ENCODE measurements at places on chromosomes 12 and 14.

GRCh38 chr12:27193106-27193505, 51.0 kb upstream of the STK38L start:
- no peak for DNase-seq

- no peak for DNase-seq
Measured at GRCh38 chr12:19382111-19382526, 57.2 kb upstream of the AEBP2 start.

DNA sequence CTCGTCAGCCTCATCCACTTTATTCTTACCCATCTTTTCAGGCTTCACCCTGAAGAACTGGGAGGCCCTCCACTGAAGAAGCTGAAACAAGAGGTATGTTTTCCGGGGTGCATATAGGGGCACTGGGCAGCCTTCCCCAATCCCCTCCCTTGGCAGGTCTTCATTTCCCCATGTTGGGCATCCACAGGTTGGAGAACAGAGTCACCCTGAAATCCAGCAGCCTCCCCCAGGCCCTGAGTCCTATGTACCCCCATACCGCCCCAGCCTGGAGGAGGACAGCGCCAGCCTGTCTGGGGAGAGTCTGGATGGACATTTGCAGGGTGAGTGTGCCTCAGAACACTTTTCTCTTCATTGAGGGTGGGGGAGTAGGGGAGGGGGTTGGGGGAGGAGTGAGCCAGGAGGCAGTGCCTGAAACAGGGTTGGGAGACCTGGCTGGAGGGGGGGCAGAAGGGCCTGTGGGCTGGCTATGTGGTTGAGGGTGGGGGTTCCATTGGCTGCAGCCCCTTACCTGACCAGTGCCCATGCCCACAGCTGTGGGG, 4.0 kb downstream of the NAB2 start:
- DNase-seq, result no peak

DNA sequence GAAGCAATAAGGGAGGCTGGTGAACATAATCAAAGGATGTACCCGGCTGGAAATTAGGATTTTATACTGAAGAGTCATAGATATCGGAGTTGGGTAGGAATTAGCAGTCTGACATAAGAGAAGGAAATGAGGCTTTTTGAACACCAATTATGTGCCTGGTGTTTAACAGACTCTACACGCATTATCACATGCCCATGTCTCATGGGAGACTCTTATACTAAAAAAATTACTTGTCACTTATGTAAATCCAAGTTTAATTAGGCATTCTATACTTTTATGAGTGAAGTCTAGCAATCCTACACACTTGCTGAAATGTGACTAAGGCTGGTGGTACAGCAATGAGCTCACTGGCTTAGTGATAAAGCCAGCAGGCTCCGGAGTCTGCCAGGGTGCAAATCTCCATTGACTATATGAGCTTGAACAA, 93.5 kb downstream of the NUAK1 start:
- no peak for DNase-seq

DNA sequence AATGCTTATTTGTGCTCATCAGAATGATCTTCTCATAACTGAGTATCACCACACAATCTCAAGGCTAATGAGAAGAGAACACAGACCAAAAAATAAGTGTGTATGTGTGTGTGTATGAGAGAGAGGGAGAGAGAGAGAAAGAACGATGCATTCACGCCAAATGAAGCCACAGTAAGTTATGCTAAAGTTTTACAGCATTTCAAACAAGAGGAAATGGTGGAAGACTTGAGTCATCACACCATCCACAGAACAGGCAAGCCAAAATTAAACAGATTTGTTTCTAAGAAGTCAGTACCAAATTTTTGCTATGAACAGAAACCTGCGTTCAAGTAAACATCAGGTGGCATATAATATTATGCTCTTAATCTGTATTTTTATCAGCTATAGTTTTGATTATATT, 141.2 kb downstream of the MED13L start:
- no peak for DNase-seq

GRCh38 chr12:107025671-107026070, 38.7 kb upstream of the MTERF2 start:
- no peak for DNase-seq

GRCh38 chr14:77573964-77574363, 42.5 kb downstream of the SPTLC2 start:
- no peak for DNase-seq

DNA sequence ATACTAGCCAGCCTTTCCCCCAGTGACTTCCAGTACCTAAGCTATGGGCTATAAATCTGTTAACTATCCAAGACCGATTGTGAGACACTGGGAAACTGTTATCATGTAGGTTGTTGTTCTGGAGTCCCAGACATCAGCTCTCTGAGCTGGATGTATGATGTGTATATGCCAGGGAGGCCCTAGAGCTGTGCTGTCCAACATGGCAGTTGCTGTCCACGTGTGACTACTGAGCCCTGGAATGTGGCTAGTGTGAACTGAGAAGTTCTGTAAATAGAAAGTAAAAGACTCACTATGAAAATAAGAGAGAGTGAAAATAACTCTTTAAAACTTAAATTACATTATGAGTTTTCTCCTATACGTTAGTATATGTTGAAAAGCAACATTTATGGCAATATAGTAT, 755.8 kb upstream of the FBXO33 start:
- no peak for DNase-seq

DNA sequence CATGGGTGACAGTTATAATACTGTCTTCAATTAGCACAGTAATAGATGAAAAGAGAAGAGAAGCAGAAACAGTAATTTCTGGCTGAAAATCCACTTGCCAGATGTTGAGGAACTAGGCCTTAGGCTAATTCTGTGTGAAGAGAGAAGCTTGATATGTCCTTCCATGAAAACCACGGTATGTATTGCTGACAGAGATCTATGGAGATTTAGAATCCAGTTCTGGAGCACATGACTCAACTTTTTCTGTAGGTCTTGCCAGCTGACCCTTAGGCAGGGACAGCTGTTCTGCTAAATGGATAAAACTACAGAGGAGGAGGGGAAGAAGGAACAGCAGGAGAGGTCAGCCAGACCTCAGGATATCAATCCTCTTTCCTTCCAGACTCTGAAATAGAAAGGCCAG, 211.5 kb downstream of the PRKD1 start:
- DNase-seq, result no peak

DNA sequence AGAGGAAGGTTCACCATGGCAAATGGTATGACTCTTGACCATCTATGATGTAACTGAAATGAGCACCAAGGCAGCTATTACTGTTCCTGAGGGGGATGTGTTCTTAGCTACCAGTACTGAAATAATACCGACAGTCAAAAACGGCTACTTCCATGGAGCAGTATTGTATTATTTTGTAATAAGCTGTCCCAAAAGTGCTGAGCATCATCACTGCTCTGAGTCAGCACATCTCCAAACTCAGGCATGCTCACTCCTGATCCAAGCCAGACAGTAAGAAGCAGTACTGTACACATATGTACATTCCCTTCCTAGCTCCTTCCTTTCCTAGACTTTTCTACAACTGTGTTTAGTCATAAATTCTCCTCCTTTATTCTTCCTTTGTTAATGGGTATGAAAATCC, 8.6 kb downstream of the VTI1B start:
- no peak for DNase-seq

GRCh38 chr12:57276935-57277563, 26.1 kb upstream of the STAC3 start:
- no peak for DNase-seq

- no peak for DNase-seq
Measured at GRCh38 chr12:69423037-69423905, 46.9 kb upstream of the FRS2 start.

GRCh38 chr14:41663473-41663850, 56.8 kb downstream of the LRFN5 start:
- no peak for DNase-seq

GRCh38 chr12:16163146-16163545, 114.3 kb downstream of the SLC15A5 start:
- no peak for DNase-seq

GRCh38 chr14:83470959-83471695, 1937.5 kb upstream of the SEL1L start:
- no peak for DNase-seq

DNA sequence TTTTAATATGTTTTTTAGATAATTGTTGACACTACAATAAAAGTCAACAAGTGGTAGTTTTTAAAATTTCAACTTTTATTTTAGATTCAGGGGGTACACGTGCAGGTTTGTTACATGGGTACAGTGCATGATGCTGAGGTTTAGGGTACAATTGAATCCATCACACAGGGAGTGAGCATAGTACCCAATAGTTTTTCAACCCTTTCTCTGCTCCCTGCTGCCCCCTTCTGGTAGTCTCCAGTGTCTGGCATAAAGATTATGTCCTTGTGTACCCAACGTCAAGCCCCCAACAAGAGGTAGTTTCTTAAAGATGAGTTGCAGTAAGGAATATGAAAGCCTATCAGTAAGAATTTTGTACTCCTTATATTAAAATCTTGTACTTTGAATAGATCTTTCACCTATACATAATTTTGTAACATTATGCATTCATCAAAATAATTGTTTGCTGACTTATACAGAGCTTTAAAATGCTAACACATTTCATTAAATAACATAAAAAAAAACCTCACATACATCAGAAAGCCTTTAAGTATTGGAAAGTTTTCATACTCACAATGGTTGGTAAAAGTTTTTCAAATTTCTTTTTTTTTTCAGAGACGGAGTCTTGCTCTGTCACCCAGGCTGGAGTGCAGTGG, 5.4 kb upstream of the RALGAPA1 start:
- DNase-seq, result no peak

- no peak for DNase-seq
Measured at GRCh38 chr12:14769466-14769968, 33.8 kb downstream of the WBP11 start.

- DNase-seq, result no peak
Measured at GRCh38 chr12:10705655-10706054, 17.5 kb downstream of the YBX3 start.

GRCh38 chr12:58009405-58010195, 68.2 kb downstream of the ATP23 start:
- DNase-seq, result no peak

DNA sequence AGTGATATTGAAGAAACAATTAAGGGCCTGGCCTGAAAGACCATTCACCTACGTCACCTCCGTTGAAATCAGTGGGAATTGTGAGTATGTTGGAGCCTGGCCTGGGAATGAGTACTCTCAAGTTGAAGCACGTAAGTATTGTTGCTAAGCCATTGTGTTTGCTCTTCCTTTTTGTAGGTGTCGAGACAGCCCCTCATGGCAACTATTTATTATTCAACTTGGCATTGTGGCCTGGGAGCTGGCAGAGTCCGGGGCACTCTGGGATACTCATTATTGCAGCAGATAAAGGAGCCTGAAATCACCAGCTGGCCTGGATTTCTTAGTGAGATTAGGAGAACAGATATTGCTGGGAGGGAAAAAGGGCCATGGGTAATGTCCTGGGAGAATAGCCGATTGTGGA, 147.4 kb downstream of the C12orf75 start:
- DNase-seq, result no peak

DNA sequence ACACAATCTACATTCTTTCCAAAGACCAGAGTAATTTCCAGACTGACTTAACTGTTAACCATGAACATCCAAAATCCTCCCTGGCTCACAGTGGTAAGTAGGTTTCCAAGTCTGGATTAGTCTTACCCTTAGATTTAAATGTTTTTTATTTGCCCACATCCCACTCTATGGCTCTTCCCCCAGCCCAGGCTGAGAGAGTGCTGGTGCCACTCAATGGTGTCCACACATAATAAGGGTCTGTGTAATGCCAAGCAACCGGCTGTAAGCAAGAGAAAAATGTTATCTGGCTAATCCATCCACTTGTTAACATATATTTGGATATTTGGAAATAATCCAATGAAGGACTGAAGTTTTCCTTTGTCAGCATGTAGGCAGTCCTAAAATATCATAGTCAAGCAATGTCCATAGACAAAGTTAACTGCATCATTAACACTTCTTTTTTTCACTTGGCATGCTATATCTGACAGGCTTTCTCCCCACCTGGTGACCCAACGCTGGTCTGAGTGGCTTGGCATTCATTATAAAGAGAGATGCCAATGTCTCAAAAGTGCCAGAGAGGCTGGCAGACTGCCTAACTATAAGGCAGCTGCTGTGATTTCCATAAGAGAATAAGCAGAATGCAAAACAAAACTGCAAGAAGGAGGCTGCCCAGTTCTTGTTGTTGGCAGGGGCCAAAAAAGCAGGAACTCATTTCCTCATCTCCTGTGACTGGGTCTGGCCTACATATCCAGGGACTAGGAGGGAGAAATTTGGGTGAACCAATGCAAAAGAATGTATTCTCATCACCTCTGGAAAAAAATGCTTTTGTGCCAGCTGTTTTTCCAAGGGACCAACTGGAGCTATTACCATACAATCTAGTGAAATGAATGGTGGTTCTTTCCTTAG, 13.9 kb upstream of the HOXC13 start:
- no peak for DNase-seq

- DNase-seq, result no peak
Measured at GRCh38 chr14:65487783-65488494, 75.4 kb downstream of the FUT8 start.

GRCh38 chr14:67663633-67664032, 10.8 kb downstream of the VTI1B start:
- no peak for DNase-seq

- no peak for DNase-seq
Measured at GRCh38 chr12:108772891-108773797, 41.8 kb upstream of the CORO1C start.

GRCh38 chr12:132384916-132385774, 55.8 kb upstream of the GALNT9 start:
- DNase-seq, result no peak

GRCh38 chr14:74649673-74650072, 37.6 kb upstream of the LTBP2 start:
- no peak for DNase-seq

GRCh38 chr12:111585690-111586089, 13.4 kb downstream of the ATXN2 start:
- DNase-seq, result no peak

- no peak for DNase-seq
Measured at GRCh38 chr14:68291820-68292219, 472.2 kb downstream of the RAD51B start.

DNA sequence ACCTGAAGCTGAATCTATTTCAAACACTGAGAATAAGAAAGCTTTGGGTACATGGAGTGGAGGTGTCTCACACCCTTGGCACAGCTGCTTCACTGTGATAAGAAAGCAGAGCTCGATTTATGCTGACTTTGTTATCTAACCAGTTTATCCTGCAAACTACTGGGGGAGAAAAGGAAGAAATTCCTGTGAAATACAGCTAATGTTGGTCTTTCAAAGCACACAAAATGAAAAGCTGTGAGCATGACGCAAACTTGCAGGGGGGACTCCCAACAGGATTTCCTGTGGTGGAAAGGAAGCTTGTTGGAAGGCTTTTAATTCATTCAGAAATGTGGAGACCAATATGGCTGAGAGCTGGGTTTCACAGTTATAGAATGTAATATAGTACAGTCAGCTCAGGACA, 53.4 kb downstream of the SRGAP1 start:
- no peak for DNase-seq

DNA sequence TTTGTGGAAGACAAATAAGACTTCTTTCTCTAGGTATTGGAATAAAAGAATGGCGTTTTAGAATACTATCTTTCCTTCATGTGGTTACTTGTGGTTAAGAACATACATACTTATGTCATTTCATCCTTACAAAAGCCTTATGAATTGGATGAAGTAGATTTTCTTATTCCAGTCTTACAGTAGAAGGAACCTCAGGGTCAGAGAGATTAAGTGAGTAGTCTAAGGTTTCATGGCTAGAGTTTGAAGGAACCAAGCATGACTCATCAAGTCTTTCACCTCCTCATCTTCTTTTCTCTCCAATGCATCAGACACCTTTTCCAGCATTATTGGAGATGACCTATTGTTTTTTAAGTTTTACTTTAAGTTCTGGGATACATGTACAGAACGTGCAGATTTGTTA, 92.9 kb upstream of the NEDD1 start:
- no peak for DNase-seq
